Sigmoid colon (tissue), 7 donors: ENCODE measurements at places on chromosomes 4 and X. TPM values are rescaled to one million over a fixed set of nuclear protein-coding genes. Genes with fewer than 3 reads are reported as not detected.

WWC2 gene
- 27.0 TPM for total RNA-seq

USP51 gene
- total RNA-seq = 2.5 TPM

NR3C2 gene
- 15.8 TPM for total RNA-seq

SPARCL1 gene
- total RNA-seq = 1,005 TPM

WAS gene
- total RNA-seq = 3.0 TPM

VGLL1 gene
- total RNA-seq = not detected

DCX gene
- 0.36 TPM for total RNA-seq

NR0B1 gene
- not detected for total RNA-seq

ARAP2 gene
- total RNA-seq = 21.0 TPM

ODAM gene
- total RNA-seq = 4.3 TPM

TNMD gene
- not detected for total RNA-seq

POU4F2 gene
- not detected for total RNA-seq

PCDH19 gene
- total RNA-seq = 2.2 TPM

FRMD7 gene
- not detected for total RNA-seq

TLR7 gene
- 0.49 TPM for total RNA-seq

CDS1 gene
- 0.28 TPM for total RNA-seq

KLB gene
- total RNA-seq = 0.16 TPM

PRSS12 gene
- total RNA-seq = 0.68 TPM
